Endothelial cell (in vitro differentiated cells): ENCODE measurements at places on chromosomes 2 and 18.
A peak's percentile ranks its signal among the peaks of the same experiment; 100 is the strongest.

DNA sequence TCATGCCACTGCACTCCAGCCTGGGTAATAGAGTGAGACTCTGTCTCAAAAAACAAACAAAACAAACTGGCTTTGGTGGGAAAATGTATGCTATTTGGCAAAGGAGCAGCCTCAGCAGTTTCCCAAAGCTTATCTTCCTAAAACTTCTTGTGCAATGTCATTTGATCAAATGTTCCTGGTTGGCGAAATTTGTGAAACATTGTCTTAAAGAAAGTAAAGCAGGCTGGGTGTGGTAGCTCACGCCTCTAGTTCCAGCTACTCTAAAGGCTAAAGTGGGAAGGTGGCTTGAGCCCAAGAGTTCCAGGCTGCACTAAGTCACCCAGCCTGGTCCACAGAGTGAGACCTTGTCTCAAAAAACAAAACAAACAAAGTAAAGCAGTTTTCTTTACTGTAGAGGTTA, 17.3 kb upstream of the TAF4B start:
- H3K4me3 ChIP-seq: no peak overlapping the region
- no peak for DNase-seq
- no peaks in the 10 kb centered on the region for H3K27me3 ChIP-seq
- no peaks in the 10 kb centered on the region for H3K36me3 ChIP-seq
- H3K4me1 ChIP-seq: peaks cover 3% of the 10 kb centered on the region
- no peak overlapping the region for H3K27ac ChIP-seq

- H3K36me3 ChIP-seq: no peaks in the 10 kb centered on the region
- no peak for DNase-seq
- H3K4me3 ChIP-seq: no peak overlapping the region
- H3K27ac ChIP-seq: no peak overlapping the region
- H3K4me1 ChIP-seq: peaks cover 9% of the 10 kb centered on the region
Observed at GRCh38 chr2:10034333-10035052, 8.9 kb upstream of the KLF11 start.

DNA sequence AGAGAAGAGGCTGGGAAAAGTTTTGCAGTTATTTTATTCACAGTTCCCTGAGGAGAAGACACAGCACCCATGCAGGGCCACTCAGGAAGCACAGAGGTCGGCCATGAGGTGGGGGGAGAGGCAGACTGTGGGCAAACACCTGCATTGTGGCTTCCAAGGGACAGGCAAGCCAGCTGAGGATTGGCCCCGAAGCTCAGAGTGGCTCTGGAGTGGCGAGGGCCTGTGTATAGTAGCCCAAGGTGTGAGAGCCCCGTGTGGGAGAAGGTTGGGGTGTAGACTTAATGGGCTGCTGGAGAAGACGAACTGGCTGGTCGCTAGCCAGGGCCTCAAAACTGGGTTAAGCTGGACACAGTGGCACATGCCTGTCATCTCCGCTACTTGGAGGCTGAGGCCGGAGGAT, 218.7 kb downstream of the FHOD3 start:
- no peak for DNase-seq
- H3K4me1 ChIP-seq: no peaks in the 10 kb centered on the region
- no peaks in the 10 kb centered on the region for H3K36me3 ChIP-seq
- H3K27me3 ChIP-seq: peaks cover 3% of the 10 kb centered on the region
- H3K27ac ChIP-seq: no peak overlapping the region
- H3K4me3 ChIP-seq: no peak overlapping the region

DNA sequence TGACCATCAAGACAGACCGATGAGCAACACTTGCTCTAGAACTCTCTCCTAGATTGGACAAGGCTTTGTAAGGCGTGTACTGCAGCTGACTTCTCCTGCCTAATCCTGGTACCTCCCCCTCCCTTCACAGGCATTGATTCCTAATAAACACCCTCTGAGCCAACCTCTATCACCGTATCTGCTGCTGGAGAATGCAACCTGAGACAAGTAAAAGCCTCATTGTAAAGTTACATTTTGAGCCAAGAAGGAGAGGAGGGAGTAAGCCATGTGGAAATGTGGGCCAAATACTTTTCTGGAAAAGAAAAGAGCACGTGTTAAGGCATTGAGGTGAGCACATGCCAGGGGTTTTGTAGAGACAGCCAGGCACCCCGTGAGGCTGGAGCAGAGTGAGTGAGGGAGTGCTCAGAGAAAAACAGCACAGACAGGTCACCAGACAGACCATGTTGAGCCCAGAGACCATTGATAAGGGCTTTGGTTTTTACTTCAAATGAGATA, 2.6 kb upstream of the WDFY1 start:
- peaks cover 6% of the 10 kb centered on the region for H3K27me3 ChIP-seq
- no peak overlapping the region for H3K27ac ChIP-seq
- no peak overlapping the region for H3K4me3 ChIP-seq
- H3K36me3 ChIP-seq: peaks cover 4% of the 10 kb centered on the region
- DNase-seq: no peak
- peaks cover 29% of the 10 kb centered on the region for H3K4me1 ChIP-seq

- no peak overlapping the region for H3K4me3 ChIP-seq
- peaks cover 43% of the 10 kb centered on the region for H3K4me1 ChIP-seq
- peaks cover 2% of the 10 kb centered on the region for H3K27me3 ChIP-seq
- H3K27ac ChIP-seq: no peak overlapping the region
- no peak for DNase-seq
Observed at GRCh38 chr2:176526995-176527901, 258.0 kb downstream of the MTX2 start.

- H3K27ac ChIP-seq: no peak overlapping the region
- H3K36me3 ChIP-seq: no peaks in the 10 kb centered on the region
- no peak for DNase-seq
- no peak overlapping the region for H3K4me3 ChIP-seq
- H3K27me3 ChIP-seq: peaks cover 1% of the 10 kb centered on the region
Observed at GRCh38 chr2:196195302-196195701, 23.9 kb upstream of the STK17B start.

- H3K4me3 ChIP-seq: peak overlapping the region; percentile 39
- peak; percentile 75 for DNase-seq
- peaks cover 3% of the 10 kb centered on the region for H3K27me3 ChIP-seq
- H3K4me1 ChIP-seq: peaks cover 7% of the 10 kb centered on the region
Observed at GRCh38 chr2:75608684-75609333, 37.8 kb upstream of the MRPL19 start.

- no peaks in the 10 kb centered on the region for H3K27me3 ChIP-seq
- peaks cover 3% of the 10 kb centered on the region for H3K4me1 ChIP-seq
- no peak overlapping the region for H3K4me3 ChIP-seq
Observed at GRCh38 chr2:118371515-118371914, 283.2 kb downstream of the INSIG2 start.

GRCh38 chr18:28692337-28692736, 515.4 kb upstream of the CDH2 start:
- peaks cover 5% of the 10 kb centered on the region for H3K4me1 ChIP-seq
- no peak overlapping the region for H3K4me3 ChIP-seq
- H3K27ac ChIP-seq: no peak overlapping the region
- H3K36me3 ChIP-seq: no peaks in the 10 kb centered on the region
- peaks cover 1% of the 10 kb centered on the region for H3K27me3 ChIP-seq

- H3K4me1 ChIP-seq: peaks cover 6% of the 10 kb centered on the region
- no peaks in the 10 kb centered on the region for H3K27me3 ChIP-seq
- no peak for DNase-seq
Observed at GRCh38 chr18:53701697-53702096, 522.8 kb downstream of the MBD2 start.

GRCh38 chr2:171178993-171179392, 18.3 kb upstream of the TLK1 start:
- DNase-seq: no peak
- H3K27me3 ChIP-seq: no peaks in the 10 kb centered on the region
- no peaks in the 10 kb centered on the region for H3K36me3 ChIP-seq
- H3K4me1 ChIP-seq: peaks cover 6% of the 10 kb centered on the region
- no peak overlapping the region for H3K27ac ChIP-seq

DNA sequence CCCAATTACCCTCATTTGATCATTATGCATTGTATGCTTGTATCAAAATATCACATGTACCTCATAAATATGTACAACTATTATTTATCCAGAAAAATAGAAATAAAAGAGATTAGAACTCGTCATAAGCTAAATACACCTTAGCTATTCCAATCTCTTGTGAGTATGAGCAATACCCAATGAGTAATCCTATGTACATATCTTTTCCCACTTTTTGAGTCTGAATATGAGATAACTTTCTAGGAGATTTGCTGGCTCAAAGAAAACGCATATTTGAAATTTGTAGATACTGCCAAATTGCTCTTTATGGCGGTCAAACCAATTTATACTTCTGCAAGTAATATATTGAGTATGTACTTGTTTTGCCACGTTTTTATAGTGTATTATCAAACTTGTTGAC, 24.1 kb downstream of the PRKD3 start:
- H3K4me1 ChIP-seq: peaks cover 8% of the 10 kb centered on the region
- peaks cover 2% of the 10 kb centered on the region for H3K27me3 ChIP-seq
- H3K36me3 ChIP-seq: peaks cover 3% of the 10 kb centered on the region
- no peak overlapping the region for H3K27ac ChIP-seq
- no peak overlapping the region for H3K4me3 ChIP-seq

GRCh38 chr18:27661320-27662018, 476.4 kb upstream of the CHST9 start:
- no peak for DNase-seq
- H3K36me3 ChIP-seq: no peaks in the 10 kb centered on the region
- H3K4me1 ChIP-seq: peaks cover 24% of the 10 kb centered on the region
- H3K27ac ChIP-seq: peak overlapping the region; percentile 59
- no peak overlapping the region for H3K4me3 ChIP-seq

DNA sequence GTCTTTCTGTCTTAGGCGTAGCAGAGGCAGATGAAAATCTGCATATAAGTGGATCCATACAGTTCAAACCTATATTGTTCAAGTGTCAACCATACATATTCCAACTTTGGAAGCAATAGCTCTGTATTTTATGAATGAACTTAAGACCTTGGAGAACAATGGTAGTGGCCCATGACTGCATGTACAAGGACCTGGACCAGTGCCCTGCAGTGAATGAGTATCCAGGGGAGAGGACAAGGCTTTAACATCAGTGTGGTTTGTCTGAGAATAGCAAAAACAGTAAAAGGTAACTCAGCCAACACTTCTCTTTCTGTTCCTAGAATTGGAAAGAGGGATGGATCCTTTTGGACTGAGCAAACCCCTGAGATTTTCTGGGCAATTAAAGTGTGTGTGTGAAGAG, 230.8 kb upstream of the LINC00305 start:
- no peak for DNase-seq
- no peaks in the 10 kb centered on the region for H3K4me1 ChIP-seq
- no peaks in the 10 kb centered on the region for H3K36me3 ChIP-seq

GRCh38 chr2:26633993-26634595, 7.1 kb downstream of the CIB4 start:
- no peak for DNase-seq
- H3K27me3 ChIP-seq: peaks cover 4% of the 10 kb centered on the region
- H3K4me1 ChIP-seq: no peaks in the 10 kb centered on the region
- H3K36me3 ChIP-seq: no peaks in the 10 kb centered on the region

- H3K4me3 ChIP-seq: no peak overlapping the region
- peaks cover 14% of the 10 kb centered on the region for H3K4me1 ChIP-seq
- H3K27ac ChIP-seq: no peak overlapping the region
- DNase-seq: no peak
- peaks cover 3% of the 10 kb centered on the region for H3K27me3 ChIP-seq
Observed at GRCh38 chr2:42386682-42387081, 25.7 kb upstream of the COX7A2L start.

- no peaks in the 10 kb centered on the region for H3K27me3 ChIP-seq
- DNase-seq: no peak
- no peaks in the 10 kb centered on the region for H3K4me1 ChIP-seq
- no peak overlapping the region for H3K4me3 ChIP-seq
Observed at GRCh38 chr2:196380098-196380497, 208.7 kb upstream of the STK17B start.

GRCh38 chr2:229162015-229162414, 109.1 kb downstream of the PID1 start:
- H3K36me3 ChIP-seq: no peaks in the 10 kb centered on the region
- H3K27ac ChIP-seq: no peak overlapping the region
- DNase-seq: no peak
- no peaks in the 10 kb centered on the region for H3K27me3 ChIP-seq
- H3K4me1 ChIP-seq: no peaks in the 10 kb centered on the region

DNA sequence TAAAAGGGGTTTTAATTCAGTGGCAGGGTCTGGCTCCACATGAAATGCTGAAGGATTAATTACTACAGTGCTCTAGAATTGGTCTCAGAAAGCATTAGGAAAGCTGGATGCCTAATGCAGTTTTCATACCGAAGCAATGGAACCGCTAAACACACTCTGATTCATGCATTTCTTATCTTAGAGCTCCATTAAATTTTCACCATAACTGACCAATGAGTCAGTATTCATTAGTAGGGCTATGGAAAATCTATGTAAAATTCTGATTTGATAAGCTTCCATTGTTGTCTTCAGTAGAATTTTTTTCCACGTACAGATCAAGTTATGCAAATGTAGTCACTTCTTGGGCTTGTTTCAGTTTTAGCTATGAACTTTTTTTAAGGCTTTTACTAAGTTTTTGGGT, 359.9 kb downstream of the ARHGAP15 start:
- H3K36me3 ChIP-seq: no peaks in the 10 kb centered on the region
- H3K4me3 ChIP-seq: no peak overlapping the region
- no peak for DNase-seq
- H3K4me1 ChIP-seq: no peaks in the 10 kb centered on the region
- no peaks in the 10 kb centered on the region for H3K27me3 ChIP-seq

- no peak overlapping the region for H3K4me3 ChIP-seq
- peaks cover 7% of the 10 kb centered on the region for H3K4me1 ChIP-seq
- no peak overlapping the region for H3K27ac ChIP-seq
- H3K36me3 ChIP-seq: no peaks in the 10 kb centered on the region
Observed at GRCh38 chr2:62152000-62152399, 43.9 kb upstream of the B3GNT2 start.

- H3K27me3 ChIP-seq: peaks cover 12% of the 10 kb centered on the region
- H3K4me3 ChIP-seq: no peak overlapping the region
- H3K27ac ChIP-seq: no peak overlapping the region
- no peak for DNase-seq
- H3K36me3 ChIP-seq: peaks cover 11% of the 10 kb centered on the region
- peaks cover 24% of the 10 kb centered on the region for H3K4me1 ChIP-seq
Observed at GRCh38 chr2:99485824-99486223, 4.0 kb downstream of the REV1 start.
